ENCODE measurements at places on chromosomes 11 and 22.
A peak's percentile ranks its signal among the peaks of the same experiment; 100 is the strongest.

DNA sequence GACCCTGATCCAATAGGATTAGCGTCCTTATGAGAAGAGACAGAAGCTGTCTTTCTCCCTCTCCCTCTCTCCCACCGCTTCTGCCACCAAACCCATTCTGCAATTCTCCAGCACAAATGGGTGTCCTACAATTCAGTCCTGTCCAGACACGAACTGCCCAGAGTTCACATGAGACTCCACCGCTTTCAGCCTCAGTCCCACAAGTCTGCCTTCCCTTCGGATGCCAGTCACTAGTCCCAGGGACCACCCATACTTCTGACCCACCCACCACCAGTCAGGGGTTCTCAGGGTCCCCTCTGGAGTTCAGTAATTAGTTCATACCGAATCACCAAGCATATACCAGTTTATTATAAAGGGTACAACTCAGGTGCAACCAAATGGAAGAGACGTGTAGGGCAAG, 73.6 kb downstream of the TRIM29 start:
- no peak for DNase-seq

GRCh38 chr11:110367571-110367970, 62.2 kb upstream of the FDX1 start:
- DNase-seq = no peak

GRCh38 chr11:8382436-8383053, 118.9 kb upstream of the LMO1 start:
- DNase-seq = peak; percentile 65

- DNase-seq = no peak
These were observed 2.8 kb upstream of the JHY start for GRCh38 chr11:122879785-122880184.

DNA sequence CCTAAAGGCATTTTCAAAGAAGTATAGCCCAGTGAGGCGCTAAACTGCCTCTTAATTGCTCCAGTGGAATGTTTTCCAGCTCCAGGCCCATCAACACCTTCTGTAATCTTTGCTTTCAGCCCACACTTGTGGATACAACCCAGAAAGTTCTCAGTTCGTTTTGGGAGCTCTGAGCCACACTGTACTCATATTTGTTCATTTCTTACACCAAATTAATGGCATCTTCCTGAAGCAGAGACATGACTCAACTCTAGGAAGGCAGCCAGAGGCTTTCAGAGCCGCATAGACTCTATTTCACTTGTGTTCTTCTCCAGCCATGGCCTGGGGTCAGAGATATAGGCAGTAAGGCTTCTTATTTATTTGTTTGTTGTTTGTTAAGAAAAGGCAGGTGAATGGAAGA, 175.5 kb upstream of the NCAM1 start:
- DNase-seq = peak; percentile 86

All from astrocyte of the hippocampus (primary cell).